G401 (cell line): ENCODE measurements at places on chromosomes 16 and 17.

GRCh38 chr17:32481193-32481592 is 5.6 kb upstream of the CDK5R1 start:
- DNase-seq, result no peak

GRCh38 chr16:6249863-6250262 is 1082.8 kb upstream of the RBFOX1 start:
- peak; percentile 41 for DNase-seq

- DNase-seq, result peak; percentile 23
Measured at GRCh38 chr16:81564421-81564911, 119.9 kb downstream of the CMIP start.

DNA sequence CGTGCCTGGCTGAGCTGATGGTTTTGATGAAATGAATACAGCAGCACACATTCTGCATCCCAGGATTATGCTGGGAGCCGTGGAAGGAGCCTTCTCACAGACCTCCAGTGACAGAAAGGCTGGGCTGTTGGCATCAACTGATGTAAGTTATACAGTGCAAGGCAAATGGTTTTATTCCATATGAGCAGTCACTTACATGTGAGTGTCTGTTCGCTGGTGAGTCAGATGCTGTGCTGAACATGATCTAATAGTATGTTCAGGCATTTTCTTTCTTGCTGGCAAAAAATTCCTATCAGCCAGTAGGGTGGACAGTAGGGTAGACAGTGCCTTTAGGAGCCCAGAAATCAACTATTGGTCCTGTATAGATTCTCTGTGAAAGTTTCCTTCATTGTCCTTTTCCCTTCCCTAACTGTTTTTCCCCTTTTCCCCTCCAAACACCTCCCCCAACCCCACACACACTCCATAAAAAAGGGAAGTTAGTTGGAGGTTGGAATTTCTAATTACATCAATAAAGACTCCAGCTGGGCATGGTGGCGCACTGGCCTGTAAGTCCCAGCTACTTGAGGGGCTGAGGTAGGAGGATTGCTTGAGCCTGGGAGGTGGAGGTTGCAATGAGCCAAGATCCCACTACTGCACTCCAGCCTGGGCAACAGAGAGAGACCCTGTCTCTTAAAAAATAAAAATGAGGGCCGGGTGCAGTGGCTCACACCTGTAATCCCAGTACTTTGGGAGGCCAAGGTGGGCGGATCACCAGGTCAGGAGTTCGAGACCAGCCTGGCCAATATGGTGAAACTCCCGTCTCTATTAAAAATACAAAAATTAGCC is 36.2 kb downstream of the LDHD start:
- DNase-seq, result no peak

GRCh38 chr17:28519236-28519635 is 13.1 kb downstream of the FOXN1 start:
- DNase-seq, result no peak

DNA sequence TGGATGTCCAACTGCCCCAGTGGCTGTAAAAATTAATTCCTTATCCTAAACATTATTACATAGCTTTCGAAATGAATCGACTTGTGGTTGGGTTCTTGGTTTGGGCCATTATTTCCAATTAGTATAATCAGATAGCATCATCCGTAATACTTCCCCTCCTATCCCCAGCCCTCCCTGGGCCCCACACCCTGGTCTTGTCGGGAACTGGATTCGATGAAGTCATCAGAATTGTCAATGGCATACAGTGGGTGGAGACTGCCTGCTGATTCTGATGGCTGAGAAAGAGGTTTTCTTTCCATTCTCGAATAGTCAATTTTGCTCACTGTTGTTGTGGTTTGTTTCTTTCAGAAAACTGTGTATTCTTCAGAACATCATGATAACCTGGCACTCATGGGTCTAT is 395.1 kb downstream of the SEC14L1 start:
- no peak for DNase-seq

DNA sequence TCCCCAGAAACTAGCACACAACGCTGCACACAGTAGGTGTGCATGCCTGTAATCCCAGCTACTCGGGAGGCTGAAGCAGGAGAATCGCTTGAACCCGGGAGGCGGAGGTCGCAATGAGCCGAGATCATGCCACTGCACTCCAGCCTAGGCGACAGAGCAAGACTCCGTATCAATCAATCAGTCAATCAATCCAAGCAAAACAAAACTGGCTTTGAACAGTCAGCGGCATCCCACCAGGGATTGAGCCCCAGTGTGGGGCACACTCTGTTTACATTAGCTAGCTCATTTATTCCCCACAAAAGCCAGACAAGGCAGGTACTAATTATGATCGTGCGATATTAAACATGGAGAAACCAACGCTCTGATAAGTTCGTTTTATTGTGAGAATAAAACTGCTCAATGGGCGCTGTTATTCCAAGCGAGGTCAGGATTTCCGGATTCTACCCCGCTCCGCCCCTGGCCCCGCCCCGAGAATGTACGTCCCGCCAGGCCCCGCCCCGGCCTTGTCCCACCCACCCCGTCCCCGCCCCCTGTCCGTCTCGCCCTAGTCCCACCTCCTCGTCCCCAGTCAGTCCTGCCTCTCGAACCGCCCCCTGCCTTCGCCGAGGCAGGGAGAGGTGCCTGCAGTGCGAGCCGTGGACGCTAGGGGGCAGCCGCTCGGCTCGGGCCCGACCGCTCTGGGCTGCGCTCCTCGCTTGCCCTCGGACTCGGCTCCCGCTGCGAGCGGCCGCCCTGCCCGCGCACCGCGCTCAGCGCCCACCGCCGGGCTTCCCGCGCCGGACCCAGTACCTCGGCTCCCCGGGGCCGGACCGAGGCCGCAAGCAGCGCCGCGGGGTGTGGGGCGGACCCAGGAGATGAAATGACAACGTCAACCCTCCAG is at the start of gene VPS4A:
TSS of gene VPS4A (plus strand) at position 698 of the 880 bp plus-strand sequence. CDS start at position 860, 162 bp downstream.
- peak; percentile 97 for DNase-seq

- no peak for DNase-seq
Measured at GRCh38 chr17:51951741-51952140, 206.8 kb downstream of the CA10 start.

GRCh38 chr17:57966246-57966645 is 11.0 kb upstream of the CUEDC1 start:
- DNase-seq, result no peak

DNA sequence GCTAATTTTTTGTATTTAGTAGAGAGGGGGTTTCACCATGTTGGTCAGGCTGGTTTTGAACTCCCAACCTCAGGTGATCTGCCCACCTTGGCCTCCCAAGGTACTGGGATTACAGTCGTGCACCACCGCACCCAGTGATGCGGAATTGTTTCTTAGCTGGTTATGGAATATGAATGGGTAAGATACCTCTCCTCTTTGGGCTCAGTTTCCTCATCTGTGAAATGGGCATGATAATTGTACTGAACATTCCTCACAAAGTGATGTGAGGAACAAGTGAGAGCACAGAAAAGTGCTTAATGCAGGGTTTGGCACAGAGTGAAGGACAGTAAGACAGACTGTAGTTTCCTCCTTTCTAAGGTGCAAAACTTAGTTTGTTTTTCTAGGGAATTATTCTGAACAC is 31.0 kb upstream of the NFAT5 start:
- no peak for DNase-seq

DNA sequence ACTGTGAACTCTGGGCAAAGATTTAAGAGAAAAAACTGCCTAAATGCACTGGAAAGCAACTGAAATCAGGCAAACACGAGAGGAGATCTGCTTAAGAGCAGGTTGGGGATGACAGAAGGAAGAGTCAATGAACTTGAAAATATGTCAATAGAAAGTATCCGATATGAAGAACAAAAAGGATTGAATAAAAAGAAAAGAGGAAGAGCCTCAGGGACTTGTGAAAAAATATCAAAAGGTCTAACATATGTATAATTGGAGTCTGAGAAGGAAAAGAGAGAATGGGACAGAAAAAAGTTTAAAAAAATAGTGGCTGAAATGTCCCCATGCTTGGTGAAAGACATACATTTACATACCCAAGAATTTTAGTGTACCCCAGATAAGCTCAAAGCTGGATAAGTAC is 195.5 kb downstream of the COPRS start:
- DNase-seq, result no peak

GRCh38 chr17:6713918-6714271 is 726 bp upstream of the SLC13A5 start:
- no peak for DNase-seq

- DNase-seq, result no peak
Measured at GRCh38 chr16:12786081-12786480, 17.6 kb downstream of the CPPED1 start.

DNA sequence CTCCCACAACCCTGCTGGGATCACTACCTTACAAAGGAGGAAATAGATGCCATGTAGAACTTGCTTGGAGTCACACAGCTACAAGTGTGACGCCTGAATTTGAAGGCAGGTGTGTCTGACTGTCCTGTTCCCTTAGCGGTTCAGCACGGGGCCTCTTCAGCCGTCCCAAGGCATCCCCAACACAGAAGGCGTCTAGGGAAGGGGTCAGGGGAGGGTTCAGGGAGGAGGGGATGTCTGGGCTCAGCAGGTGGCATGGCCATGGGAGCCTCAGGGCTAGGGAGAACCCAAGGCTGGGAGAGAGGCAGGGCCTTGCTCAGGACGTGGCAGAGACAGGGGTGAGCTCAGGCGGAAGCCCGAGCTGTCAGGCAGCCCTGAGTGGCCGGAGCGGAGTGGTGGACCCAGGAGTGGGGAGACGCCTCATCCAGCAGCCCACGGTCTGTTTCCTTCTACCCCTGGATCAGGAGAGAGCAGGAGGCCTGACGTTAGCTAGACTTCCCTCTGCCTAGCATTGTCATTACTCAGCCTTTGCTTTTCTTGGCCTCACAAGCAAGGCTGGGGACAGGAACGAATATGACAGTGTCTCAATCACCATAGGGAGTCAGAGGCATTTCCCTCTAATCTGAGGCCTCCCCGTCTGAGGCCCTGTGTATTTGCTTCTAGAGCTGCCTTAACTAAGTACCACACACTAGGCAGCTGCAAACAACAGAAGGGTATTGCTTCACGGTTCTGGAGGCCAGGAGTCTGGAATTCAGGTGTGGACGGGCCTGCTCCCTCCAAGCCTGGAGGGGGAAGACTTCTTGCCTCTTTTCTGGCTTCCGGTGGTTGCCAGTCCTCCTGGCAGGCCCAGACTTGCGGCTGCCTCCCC is 31.3 kb upstream of the ANKRD40CL start:
- no peak for DNase-seq

- DNase-seq, result no peak
Measured at GRCh38 chr17:57523926-57524632, 221.0 kb downstream of the CCDC182 start.

GRCh38 chr17:74864866-74865395 is 5.2 kb upstream of the GRIN2C start:
- DNase-seq, result peak; percentile 89

DNA sequence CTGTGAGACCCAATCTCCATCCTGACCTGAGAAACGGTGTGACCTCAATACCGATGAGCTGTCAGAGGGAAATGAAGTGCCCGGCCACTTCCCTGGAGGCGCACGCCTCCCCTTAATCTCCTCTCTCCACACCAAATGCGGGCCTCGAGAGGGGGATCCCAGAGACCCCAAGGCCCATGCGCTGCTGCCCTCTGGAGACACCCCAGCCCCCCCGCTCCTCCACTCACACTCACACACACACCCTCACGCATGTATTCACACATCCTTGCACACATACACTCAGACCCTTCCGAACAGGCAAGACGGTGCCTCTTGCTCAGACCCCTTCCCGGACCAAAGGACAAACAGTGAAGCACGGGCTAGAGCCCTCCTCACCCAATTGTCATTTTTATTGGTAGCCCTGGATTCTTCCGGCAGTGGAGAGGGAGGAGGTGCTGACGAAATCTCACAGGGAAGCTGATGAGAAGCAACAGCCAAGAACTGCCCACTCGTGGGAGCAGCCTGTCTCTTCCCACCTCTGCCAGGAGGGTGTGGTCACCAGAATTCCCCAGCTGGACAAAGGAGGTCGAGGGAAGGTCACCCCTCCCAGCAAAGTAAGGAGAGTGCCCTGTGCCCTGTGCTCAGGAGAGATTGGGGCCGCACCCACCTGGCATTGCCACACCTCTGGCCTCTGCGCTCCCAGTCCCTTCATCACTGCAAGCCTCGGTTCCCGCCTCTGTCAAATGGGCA is 136.0 kb upstream of the TNRC6C start:
- no peak for DNase-seq

DNA sequence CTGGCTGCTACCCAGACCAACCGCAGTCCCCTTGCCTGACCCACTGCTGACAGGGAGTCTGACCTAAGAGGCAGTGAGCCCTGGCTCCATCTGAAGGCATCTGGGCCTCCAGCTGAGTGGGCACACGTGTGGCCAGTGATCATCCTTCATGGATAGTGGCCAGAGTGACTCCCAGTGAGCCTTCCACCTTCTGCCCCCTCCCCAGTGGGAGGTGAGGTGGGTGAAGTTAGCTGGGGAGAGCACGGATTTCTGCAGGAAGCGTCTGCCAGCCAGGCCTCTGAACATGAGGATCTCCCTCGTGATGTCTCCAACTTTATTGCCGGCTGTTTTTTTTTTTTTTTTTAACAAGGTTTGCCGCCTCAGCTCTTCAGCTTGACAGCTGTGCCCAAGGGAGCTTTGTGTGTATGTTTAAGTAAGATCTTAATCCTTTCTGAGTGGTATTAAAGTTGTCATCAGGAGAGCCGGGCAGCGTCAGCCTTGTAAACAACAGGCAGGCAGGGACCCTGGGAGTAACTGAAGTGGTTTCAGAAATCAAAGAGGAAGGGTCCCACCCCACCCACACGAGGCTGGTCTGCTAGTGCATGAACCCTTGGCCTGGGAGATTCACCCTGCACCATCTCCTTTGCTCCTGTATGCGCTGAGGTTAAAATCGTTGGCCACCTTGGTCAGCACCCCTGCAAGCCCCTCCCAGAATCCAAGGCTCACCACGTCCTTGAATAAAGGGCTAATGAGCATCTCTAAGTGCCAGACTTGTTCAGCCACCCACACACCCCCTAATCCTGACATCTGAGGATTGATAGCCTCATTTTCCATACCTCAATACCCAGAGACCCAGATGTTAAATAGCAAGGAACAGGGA is 33.3 kb downstream of the RHBDL3 start:
- no peak for DNase-seq

- DNase-seq, result no peak
Measured at GRCh38 chr16:89596957-89597649, 16.3 kb upstream of the DPEP1 start.

GRCh38 chr16:4649744-4650442 is 25.3 kb downstream of the MGRN1 start:
- no peak for DNase-seq

DNA sequence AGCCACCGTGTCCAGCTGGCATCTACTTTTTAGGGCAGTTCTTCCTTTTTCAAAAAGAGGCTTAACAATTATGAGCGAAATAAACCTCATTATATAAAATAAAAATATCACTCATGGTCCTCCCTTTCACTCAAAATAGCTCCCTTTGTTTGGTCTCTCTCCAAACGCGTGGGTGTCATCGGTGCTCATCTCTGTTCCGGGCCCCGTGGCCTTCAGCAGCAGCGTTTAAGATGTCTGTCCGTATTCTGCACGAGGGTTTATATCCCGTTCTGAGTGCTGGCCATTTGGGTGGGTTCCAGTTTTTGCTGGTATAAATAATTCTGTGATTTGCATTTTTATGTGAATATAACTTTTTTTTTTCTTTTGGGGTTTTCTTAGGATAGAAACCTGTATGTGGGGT is 33.4 kb downstream of the PRMT7 start:
- DNase-seq, result no peak
